ENCODE measurements at places on chromosomes 13 and 19.

DNA sequence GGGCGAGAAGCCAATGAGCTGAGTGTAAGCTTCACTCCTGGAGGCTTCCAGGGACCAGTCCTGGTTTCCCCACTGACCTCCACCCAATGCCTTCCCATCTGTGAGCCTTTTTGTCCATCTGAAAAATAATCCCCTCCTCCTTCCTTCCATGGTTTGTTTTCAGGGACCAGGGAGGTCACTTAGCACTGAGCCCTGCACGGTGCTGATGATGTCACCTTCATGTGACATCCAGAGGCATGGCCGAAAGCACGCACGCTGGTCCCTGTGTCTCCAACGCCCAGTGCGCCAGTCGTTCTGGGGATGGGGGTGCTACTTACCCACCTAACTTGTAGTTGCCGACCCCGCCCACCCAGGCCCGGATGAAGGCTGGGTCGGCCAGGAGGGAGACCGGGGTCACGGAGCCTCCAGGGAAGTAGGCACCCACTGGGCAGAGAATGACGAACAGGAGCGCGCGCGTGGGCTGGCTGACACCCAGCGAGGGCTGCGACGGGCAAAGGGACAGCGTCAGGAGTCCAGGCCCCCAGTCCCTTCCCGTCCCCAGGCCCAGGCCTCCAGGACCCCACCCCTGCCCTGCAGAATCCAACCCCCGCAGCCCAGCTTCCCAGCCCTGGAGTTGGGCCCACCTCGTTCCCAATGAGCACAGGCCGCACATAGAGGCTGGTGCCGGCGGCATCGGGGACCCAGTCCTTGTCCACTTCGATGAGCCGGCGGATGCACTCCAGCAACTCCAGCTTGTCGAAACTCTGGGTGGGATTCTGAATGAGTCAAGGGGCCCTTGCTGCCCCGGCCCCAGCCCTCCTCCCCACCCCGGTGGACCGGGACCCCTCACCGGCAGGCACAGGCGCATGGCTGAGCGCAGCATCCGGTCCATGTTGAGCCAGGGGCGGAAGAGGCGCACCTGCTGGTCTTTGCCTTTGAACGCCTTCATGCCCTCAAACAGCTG is 11.2 kb downstream of the BCAT2 start:
- DNase-seq: no peak

- DNase-seq: no peak
These were observed at the start of the genes PEG3 and ZIM2 for GRCh38 chr19:56840451-56841192. Gene PEG3, minus strand, starts transcription at chr19:56840726. Its CDS starts 16,071 bp downstream, at chr19:56824655. Gene ZIM2, minus strand, starts transcription at chr19:56840726. Its CDS starts 16,449 bp downstream, at chr19:56824277.

DNA sequence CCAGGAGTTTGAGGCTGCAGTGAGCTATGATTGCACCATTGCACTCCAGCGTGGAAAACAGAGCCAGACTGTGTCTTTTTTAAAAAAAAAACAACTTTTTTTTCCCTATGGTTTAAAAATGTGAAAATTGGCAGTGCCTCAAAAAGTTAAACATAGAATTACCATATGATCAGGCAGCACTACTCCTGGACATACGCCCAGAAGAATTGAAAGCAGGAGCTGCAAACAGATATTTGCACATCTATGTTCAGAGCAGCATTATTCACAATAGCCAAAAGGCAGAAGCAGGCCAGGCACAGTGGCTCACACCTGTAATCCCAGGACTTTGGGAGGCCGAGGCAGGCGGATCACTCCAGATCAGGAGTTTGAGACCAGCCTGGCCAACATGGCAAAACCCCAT is 3.8 kb upstream of the RETN start:
- no peak for DNase-seq

- no peak for DNase-seq
These were observed 306 bp downstream of the SUGT1 start for GRCh38 chr13:52652980-52653303.

DNA sequence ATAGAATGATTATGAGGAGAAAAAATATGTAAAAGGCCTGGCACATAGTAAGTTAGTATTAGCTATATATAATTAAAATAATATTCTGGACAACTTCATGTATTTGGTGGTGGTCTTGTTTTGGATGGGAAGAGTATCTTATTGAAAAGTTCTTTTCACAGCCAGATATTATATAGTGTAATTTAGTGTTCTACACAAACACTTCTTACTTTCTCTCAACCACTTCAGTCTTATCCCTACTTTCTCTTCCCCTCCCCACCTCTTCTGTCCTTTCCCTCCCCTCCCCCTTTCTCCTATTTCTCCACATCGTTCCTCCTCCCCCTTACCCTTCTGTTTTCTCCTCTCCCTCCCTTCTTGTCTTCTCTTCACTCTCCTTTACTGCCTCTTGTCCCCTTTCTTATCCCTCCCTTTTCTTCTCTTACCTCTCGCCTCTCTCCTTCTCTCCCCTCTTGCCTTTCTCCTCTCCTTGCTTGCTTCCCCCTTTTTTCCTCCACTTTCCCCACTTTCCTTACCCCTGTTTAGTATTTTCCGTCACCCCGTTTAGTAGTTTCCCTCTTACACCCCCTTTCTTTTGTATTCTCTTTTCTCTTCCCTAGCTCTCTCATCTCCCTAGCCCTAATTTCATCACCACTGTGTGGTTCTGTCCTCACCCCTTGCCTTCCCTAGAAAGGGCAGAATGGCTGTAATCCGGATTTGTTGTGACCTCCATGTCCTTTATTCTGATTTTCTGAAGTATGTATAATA is 107.2 kb upstream of the MLNR start:
- peak; percentile 16 for DNase-seq

- DNase-seq: no peak
These were observed 19.1 kb upstream of the CCNP start for GRCh38 chr19:40245506-40246128.

DNA sequence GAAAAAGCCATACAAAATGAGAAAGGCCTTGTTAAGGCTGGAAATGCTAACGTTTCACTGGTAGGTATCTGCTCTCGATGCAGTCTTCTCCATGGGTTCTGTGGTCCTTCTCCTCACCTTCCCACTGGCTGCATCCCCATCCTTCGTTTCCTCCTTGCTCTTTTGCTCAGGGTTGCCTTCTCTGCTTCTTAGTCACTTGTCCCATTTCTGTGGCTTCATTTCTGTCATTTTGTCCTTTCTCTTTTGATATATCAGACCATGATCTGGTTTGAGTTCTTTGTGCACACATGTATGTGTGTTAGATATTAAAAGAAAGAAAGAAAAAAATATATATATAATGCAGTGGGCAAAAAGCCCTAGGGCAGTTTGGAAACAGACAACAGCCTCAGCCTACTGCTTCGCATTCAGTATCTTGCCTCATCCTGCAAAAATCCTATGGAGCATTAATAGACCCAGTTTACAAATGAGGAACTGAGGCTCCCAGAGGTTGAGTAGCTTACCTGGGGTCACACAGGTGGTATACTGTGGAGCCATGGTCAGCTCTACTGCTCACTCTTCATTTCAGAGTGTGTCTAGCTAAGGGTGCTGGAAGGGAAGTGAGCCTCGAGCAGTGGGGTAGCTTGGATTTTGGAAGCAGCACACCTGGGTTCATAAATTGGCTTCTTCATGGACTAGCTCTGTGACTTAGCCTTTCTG is 57.6 kb upstream of the MEDAG start:
- DNase-seq: no peak

- DNase-seq: no peak
These were observed 40.3 kb downstream of the RHPN2 start for GRCh38 chr19:33024398-33024797.

- DNase-seq: peak; percentile 57
These were observed 459 bp downstream of the MIDN start for GRCh38 chr19:1248786-1249297.

DNA sequence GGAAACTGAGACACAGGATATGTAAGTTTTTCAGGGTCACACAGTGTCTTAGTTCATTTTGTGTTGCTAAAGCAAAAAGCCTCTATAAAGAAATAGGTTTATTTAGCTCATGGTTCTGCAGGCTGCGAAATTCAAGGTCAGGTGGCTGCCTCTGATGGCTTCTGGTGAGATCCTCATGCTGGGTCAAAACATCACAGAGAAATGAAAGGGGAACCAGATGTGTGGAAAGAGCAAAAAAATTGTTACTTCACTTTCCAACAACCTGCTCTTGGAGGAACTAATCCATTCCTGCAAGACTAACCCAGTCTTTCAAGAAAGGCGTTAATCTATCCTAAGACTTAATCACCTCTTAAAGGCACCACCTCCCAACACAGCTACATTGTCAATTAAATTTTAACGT is 64.2 kb upstream of the UBL3 start:
- DNase-seq: no peak

GRCh38 chr19:55119053-55119452 is 1.6 kb upstream of the PPP1R12C start:
- no peak for DNase-seq

- peak; percentile 90 for DNase-seq
These were observed 54.6 kb upstream of the URI1 start for GRCh38 chr19:29887442-29887855.

DNA sequence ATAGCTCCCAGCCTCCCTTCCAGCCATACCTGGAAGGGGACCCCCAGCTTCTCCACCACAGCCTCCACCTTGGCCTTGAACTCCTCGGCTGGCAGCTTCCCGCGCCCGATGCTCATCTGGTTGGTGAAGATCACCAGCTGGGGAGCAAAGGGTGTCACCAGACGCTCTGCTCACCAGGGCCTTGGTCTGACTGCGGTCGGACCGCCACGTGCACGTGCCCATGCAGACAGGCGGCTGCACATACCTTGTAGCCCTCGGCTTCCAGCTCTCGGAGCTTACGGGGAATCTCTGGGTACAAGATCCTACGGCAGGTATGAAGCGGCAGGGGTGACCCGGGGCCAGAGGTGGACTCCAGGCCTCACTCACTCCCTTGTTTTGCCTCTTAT is 3.4 kb downstream of the PNKP start:
- no peak for DNase-seq

- DNase-seq: no peak
These were observed 225.2 kb upstream of the TSHZ3 start for GRCh38 chr19:31574251-31574973.

DNA sequence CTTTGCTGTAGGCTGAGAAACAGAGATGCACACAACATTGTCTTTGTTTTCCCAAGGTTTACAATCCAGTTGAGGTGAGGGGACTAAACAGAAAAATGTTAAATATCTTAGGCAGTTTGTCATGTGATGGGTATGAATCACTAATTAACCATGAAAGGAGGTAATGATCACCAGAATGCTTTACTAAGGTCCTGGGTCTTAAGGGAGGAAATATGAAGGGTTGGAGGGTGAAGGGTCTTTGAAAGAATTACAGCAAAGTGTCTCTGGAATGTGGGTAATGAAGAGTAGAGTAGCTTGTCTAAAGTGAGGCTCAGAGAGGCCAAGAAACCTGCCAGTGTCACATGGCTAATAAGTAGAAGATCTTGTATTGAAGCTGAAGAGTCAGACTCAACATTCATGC is 19.0 kb downstream of the BIVM start:
- no peak for DNase-seq

- peak; percentile 25 for DNase-seq
These were observed 31.6 kb upstream of the METTL21C start for GRCh38 chr13:102726430-102726829.

DNA sequence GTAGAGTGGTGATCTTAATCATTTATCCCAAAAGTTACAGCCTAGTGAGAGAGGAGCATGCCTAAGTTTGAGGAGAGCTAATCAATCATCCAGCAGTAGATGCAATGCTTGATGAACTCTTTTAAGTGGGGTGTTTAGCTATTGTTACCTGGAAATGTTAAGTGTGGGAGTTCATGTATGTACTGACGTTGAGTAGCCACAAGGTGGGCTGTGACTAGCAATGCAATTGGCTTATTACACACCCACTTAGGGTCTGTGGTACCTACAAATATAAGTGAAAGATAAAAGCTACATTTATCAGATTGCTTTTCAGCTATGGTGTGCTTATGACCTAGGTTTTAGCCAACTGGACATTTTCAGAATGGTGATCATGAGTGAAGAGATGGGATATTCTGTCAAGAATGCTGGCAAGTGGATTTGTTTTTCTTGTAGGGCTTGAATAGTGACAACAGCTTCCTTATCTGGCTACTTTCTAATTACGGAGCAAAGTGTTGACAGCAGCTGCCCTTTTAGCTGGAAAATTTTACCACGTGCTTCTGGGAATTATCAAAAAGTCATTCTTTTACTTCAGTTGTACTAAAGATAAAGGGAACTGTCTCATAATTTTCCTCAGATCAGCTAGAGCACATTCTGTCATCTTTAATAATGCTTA is 170.6 kb downstream of the POSTN start:
- DNase-seq: no peak
